ENCODE measurements at places on chromosomes 3 and 15. TPM values are rescaled to one million over a fixed set of nuclear protein-coding genes. Genes with fewer than 3 reads are reported as not detected.

The NUDT16 gene
- total RNA-seq: 7.3 TPM

The GPR176 gene
- total RNA-seq: 120 TPM

The RARRES1 gene
- total RNA-seq: 6.4 TPM

The C3orf20 gene
- not detected for total RNA-seq

The GNB5 gene
- 58.3 TPM for total RNA-seq

The IL5RA gene
- total RNA-seq: not detected

The TCAIM gene
- total RNA-seq: 37.6 TPM

The MUC20 gene
- 0.32 TPM for total RNA-seq

Data from fibroblast of villous mesenchyme (primary cell).